NB4 (cell line): ENCODE measurements at places on chromosomes 7 and 10.

GRCh38 chr7:28065308-28065707 is 115.3 kb downstream of the JAZF1 start:
- DNase-seq = peak; percentile 84

- DNase-seq = no peak
These were observed 731.6 kb upstream of the ANKRD30A start for GRCh38 chr10:36393801-36394200.

DNA sequence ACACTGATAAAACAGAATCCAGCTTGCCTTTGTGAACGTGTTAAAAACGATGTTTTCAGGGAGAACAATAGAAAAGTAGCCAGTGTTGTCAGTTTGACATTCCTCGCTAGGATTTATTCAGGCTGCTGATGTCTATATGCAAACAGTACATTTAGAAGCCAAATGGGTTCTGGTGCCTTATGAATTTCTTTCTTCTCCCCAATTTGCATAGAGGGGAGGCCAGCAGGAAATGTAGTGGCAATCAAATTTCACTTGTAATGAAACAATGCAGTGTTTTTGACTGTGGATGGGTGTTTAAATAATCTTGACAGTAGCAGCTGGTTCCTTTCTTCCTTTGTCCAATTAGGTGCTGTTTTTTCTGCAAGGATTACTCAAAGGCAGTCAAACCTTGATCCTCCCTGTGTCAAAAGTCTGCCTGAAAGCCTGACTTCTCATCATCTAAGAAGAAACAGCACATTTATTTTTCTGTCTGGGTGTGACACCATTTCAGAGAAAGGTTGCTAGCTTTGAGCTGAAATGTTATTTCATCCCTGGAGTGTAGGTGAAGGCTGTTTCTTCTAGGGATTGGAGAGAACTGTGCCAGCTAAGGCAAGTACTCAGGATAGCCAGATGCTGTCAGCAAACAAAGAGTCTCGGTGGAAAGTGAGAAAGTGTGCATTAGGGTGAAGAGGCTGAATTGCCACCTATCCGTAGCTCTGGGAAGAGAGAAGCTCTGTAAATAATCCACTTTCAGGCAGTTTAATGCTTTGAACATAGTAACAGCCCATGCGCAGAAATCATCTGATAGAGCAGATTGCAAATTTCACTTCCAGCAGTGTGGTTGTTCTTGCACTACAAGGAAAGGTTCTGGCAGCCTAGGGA is 36.6 kb upstream of the ZNRF2 start:
- no peak for DNase-seq

- no peak for DNase-seq
These were observed 91.7 kb downstream of the GLRX3 start for GRCh38 chr10:130227883-130228282.

DNA sequence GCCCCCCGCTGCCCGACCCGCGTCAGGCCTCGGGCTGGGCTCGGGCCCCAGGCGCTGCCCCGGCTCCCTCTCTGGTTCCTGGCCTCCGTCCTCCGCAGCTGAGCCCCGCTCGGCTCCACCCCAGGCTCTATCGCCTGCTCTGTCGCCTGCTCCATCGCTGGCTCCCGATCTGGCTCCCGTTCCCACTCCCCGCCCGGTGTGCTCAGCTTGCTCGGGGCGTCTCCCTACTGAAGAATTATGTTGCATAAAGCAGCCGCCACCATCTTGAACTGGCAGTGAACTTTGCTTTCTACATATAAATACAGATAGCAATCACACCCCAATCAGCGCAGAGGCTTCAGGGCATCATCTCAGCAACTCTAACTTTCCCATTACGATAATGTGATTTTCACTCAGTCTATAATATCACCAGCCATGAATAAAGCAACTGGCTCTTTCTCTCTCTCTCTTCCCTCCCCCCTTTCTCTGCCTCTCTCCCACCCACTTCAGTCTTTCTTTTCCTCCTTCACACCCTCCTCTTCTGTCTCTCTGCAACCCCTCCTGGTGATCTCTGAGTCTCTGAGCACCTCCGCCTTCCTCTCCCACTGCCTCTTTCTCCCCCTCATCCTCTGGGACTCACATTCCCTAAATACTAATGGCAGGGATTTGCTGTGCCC is 43.3 kb upstream of the BTRC start:
- DNase-seq = no peak

GRCh38 chr10:29688230-29688661 is 53.5 kb upstream of the SVIL start:
- peak; percentile 31 for DNase-seq

DNA sequence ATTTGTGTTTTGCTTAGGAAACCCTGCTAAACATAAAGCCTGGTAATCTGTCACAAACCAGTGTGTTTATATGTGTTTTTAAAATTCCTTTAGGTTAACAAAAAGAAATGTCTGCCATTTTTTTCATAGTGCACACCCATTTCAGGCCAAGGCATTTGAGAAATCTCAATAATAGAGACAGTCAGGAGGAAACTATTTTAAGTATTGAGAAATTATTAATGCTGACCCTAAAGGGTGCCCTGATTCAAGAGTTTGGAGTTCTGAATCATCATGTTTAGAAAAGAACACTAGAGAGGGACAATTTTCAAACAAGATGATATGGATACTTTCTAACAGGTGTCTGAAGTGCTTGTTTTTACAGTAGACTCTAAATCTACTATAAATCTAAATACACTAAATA is 28.7 kb downstream of the MALRD1 start:
- no peak for DNase-seq
